ENCODE measurements at places on chromosomes 5 and 9.

GRCh38 chr9:107368696-107369095 is 85.6 kb downstream of the RAD23B start:
- no peak for DNase-seq

- no peak for DNase-seq
Observed at GRCh38 chr5:97418462-97418861, 235.4 kb upstream of the RIOK2 start.

DNA sequence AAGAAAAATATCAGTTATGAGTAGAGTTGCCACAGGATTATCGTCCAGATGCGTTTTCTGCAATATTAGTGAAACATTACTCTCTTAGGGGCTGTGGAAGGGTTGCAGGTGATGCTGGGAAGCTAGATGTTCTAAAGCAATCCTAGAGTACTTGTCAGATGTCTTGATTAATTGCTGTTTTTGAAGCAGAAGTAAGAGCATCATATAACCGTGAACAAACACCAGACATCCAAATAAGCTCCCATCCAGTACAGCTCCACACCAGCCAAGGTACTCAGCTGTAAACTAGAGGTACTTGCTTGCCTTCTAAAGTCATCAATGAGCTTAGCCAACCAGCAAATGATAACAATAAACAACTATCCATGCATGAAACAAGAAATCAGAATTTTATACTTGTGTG is 131.1 kb downstream of the ST8SIA4 start:
- DNase-seq: no peak

GRCh38 chr9:89969156-89969675 is 364.4 kb downstream of the GADD45G start:
- no peak for DNase-seq

- no peak for DNase-seq
Observed at GRCh38 chr5:108303086-108303485, 78.8 kb downstream of the FBXL17 start.

DNA sequence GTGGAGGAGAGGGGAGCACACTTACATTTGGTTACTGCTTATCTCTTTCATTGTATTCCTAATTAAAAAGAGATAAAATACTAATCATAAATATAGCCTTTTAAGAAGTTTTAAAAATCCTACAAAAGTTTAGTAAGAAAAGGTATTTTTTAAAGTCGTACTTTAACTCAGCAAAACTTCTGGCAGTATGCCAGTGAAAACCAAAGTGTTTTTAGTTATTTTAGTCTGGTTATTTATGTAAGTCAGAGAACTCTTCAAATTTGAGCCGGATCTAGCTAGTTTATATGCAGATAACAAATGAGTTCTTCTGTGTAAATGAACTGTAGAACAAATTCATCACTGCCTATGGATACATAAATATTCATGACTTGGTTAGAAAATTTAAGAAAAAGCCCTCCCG is 36.5 kb upstream of the ANKDD1B start:
- no peak for DNase-seq

- no peak for DNase-seq
Observed at GRCh38 chr9:110731437-110732028, 62.9 kb downstream of the MUSK start.

DNA sequence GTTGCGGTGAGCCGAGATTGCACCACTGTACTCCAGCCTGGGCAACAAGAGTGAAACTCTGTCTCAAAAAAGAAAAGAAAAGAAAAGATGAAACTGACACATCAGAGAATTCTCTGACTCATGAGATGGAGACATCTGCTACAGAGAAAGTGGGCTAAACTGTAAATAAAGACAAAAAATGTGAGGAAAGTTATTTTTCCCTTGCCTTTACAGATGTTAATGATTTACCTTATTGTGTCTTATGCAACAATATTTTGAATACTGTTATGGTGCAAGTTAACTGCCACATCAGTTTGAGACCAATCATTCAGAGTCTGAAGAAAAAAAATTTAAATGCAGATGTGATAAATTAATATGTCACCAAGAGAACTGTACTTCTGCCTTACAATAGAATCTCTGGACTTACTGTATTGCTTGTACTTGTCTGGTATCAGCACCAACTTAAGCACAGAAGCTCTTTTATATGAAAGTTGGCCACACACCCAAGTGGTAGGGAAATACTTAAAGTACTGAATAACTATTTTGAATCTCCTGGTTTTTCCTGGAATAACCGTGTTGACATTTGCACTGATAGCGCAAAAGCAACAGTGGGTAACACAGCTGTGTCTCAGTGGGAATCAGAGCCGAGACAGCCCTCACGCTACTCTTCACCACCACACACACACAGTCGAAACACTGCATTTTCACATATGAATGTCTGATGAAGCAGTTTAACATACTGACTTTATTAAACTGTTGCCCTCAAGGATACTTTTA is 169.9 kb downstream of the FANCC start:
- no peak for DNase-seq

DNA sequence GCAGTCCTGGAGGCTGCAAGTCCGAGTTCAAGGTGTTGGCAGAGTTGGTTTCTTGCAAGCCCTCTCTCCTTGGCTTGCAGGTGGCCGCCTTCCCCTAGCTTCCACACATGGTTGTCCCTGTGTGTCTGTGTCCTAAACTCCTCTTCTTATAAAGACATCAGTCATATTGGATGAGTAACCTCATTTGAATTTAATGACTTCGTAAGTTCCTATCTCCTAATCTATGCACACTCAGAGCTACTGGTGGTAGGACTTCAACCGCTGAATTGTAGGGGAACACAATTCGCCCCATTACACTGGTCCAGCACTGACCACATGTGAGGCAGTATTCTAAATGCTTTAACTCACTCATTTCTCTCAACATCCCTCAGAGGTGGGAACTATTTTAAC is 25.9 kb upstream of the ADAMTS2 start:
- DNase-seq: no peak

DNA sequence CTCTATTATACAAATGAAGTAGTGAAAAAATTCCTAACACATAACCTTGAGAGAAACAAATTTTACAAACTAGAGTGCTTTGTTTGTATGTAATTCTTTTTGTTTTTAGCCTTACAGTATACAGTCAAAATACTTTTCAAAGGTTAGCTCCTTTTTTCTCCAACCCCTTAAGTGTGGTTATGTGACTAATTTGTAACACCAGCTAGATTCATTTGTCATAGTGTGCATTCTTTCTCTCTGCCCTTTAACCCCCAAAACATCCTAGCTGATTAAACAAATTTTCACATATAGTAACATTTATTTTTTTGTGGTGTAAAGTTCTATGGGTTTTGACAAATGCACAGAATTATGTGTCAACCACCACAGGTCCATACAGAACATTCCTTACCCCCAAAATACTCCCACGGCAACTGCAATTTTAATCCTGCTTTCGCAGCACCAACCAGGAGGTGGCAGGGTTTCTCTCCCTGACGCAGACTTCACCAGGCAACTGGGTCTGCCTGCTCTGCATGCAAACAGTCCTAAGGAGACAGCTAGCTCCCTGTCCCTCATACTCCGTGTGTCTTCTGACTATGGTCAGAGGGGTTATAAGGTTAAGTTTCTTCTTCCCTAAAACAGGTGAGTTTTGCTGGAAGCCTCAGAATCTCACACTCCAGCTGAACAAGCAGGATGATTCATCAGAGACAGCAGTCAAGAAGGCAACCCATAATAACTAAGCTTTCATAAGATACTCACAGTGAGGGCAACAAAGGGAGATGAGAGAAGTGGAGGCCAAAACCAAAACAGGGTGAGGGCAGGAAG is 44.5 kb upstream of the NR5A1 start:
- DNase-seq: no peak

GRCh38 chr5:100777680-100778300 is 125.3 kb downstream of the ST8SIA4 start:
- no peak for DNase-seq

GRCh38 chr5:17813214-17813613 is 179.0 kb downstream of the TAF11L14 start:
- no peak for DNase-seq

DNA sequence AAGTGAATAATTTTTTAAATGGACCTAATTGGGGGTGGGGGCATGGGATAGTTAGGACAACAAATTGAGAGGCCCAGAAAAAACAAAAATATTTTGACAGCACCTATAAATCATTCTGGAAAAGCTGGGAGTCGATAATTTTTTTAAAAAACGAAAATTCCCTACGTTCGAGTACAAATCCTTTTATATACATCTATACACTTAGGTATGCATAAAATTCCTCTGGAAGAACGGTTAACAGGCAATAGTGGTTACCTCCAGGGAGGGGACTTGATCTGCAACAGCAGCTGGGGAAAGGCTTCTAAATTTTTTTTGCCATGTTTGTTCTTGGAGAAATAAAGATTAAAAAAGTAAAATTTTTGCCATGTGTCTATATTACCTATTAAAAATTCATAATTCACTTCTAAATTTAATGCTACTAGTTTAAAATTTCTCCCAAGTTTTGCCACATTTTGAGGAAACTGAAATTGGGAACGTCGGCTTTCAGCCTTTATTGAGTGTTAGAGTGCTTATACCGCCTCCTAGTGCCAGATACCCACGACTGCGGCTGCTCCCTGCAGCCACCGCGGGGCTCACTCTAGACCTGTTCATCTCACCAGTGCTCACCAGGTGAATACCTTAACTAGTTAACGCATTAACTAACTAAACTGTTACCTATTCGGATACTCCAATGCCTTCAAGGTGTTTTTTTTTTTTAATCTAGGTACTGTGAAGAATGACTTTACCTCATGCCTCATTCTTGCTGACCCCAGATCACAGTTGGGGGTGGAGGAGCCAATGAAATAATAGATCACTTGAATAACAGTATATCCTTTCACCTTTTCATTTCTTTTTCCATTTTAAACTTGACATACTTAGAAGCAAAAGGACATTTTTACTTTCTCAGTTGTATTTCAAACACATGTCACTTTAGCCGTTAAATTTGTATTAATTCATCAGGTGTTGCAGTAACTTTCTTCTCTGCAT is 1.8 kb upstream of the BHMT start:
- DNase-seq: no peak

DNA sequence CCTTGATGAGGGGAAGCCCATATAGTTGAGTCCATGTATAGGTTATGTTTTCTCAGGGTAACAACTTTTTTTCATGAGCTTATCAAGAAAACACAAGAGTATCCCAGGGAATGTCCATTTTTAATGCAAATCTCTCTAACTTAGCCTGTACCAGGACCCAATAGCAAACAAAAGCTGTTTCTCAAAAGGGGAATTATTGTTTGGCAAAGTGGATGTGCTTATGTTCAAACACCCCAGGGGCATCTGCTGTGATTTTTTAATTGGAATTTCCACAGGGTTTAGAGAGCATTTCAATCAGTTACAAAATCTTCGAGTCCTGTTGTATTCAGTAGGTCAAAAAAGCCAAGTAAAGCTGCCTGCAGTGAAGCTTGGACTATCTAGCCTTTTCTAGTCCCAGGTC is 33.4 kb upstream of the CSNK1G3 start:
- DNase-seq: no peak

DNA sequence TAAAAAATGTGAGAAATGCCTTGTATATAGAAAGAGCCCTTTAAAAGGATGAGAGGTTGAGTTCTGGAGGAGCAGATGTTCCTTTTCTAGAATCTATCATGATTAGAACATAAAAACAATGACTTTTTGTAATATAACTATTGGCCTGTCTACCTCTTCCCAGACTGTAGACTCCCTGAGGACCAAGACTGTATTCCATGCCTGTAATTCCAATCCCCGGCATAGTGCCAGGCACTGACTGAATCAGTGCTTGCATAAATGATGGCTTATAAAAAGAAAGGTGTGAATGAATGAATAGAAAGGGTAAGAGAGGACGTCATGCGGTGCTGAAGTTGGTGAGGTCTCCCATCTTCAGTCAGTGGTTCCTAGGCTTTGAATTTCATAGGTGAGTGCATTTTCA is 92.6 kb upstream of the GDNF start:
- DNase-seq: no peak

- DNase-seq: no peak
Observed at GRCh38 chr5:133925866-133926488, 42.4 kb downstream of the C5orf15 start.

- no peak for DNase-seq
Observed at GRCh38 chr9:87193151-87193550, 245.8 kb upstream of the GAS1 start.

GRCh38 chr5:170738840-170739239 is 44.7 kb upstream of the GABRP start:
- no peak for DNase-seq

DNA sequence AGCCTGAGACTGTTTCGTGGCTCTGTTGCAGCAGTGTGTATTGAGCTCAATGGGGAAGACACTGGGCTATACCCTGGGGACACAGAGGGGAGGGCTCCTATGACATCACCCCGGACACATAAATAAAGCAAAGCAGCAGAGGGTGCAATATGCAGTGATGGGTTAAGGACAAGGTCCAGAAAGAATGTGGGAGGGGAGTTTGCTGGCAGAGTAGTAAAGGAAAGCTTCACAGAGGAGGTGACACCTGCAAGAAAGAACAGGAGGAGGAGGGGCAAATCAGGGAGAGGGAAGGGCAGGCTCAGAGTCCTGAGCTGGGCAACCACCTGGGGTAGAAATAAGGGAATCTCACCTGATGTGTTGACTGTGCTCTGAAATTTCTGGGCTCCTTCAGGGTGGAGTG is 35.3 kb upstream of the CDKN2AIPNL start:
- no peak for DNase-seq

GRCh38 chr5:120771202-120771601 is 307.1 kb downstream of the PRR16 start:
- DNase-seq: no peak

DNA sequence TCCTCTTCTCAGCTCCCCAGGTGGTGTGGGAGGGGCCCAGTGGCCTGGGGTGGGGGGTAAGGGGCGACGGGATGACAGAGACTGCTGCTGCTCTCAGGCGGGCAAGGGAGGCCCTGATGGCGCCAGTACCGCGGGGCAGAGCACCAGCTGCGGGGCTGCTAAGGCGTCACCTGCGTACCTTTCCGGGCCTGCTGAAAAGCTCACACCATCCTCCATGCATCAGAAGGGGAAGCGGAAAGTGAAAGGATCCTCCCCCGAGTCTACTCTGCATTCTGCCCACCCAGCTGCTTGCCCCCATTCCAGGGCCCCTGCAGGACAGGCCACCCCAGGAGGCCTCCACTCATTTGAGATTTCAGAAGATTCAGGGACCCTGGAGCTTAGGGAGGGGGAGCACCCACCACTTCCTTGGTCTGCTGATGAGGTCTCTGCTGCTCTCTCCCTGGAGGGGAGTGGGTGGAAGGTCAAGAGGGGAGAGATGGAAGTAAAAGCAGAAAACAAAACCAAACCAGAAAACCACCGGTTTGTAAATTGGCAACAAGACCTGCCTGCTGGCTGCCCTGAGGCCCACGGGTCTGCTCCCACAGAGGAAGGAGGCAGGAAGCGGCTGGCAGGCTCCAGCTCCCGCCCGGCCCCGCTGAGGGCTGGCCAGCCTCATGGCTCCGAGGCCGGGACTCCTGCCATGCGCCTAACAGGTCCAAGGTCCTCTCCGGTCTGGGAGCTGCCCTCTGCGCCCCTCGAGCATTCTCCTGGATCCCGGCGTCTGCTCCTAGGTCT is 33.6 kb downstream of the PRRT1B start:
- DNase-seq: no peak

GRCh38 chr5:173972607-173972924 is 16.4 kb upstream of the C5orf47 start:
- DNase-seq: no peak
